ENCODE measurements at places on chromosomes 1 and 21. TPM values are rescaled to one million over a fixed set of nuclear protein-coding genes. Genes with fewer than 3 reads are reported as not detected.

S100A7 gene
- polyA plus RNA-seq, result not detected

KRTAP10-2 gene
- polyA plus RNA-seq, result not detected

C1QC gene
- not detected for polyA plus RNA-seq

SYT6 gene
- not detected for polyA plus RNA-seq

CD244 gene
- polyA plus RNA-seq, result 0.75 TPM

CORT gene
- 0.37 TPM for polyA plus RNA-seq

CA6 gene
- not detected for polyA plus RNA-seq

PLA2G2D gene
- polyA plus RNA-seq, result not detected

PRSS38 gene
- polyA plus RNA-seq, result not detected

PTGFR gene
- polyA plus RNA-seq, result not detected

PCP4L1 gene
- 3.0 TPM for polyA plus RNA-seq

DNA sequence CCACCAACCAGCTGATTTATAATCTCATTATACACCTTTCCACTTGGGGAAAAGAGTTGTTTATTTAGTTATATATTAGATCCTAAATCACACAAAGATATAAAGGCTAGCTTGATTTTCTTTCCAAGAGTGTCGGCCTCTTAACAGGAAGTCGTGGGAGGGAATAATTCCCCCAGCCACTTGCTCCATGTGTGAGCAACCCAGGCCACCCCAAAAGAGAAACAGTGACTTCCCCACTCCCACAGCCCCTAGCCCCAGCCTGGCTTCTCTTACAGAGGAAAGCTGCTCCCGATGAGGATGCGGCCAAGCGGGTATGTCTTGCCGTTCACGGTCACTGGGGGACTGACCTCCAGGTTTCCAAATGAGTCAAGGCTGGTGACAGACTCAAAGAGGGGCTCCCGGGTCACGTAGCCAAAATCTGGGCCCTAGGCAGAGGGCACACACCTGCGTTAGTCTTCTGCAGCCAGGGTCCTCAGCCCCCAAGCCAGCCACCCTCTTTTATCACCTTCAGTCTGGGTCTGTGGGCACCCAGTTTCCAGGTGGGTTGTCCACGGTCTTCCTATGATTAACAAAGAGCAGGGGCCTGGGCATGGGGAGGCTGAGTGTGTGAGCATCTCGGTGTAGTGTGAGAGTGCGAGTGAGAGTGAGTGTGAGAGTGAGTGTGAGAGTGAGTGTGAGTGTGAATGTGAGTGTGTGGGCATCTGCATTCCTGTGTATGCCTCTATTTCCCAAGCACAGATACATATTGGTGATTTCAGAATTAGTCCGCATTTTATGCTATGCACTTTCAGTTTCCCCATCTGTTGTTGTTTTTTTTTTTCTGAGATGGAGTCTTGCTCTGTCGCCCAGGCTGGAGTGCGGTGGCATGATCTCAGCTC is 25.4 kb upstream of the SDHB start:
- H3K36me3 ChIP-seq, result no peaks in the 10 kb centered on the region
- no peak overlapping the region for H3K4me3 ChIP-seq
- H3K27ac ChIP-seq, result no peak overlapping the region
- H3K27me3 ChIP-seq, result no peaks in the 10 kb centered on the region

DNA sequence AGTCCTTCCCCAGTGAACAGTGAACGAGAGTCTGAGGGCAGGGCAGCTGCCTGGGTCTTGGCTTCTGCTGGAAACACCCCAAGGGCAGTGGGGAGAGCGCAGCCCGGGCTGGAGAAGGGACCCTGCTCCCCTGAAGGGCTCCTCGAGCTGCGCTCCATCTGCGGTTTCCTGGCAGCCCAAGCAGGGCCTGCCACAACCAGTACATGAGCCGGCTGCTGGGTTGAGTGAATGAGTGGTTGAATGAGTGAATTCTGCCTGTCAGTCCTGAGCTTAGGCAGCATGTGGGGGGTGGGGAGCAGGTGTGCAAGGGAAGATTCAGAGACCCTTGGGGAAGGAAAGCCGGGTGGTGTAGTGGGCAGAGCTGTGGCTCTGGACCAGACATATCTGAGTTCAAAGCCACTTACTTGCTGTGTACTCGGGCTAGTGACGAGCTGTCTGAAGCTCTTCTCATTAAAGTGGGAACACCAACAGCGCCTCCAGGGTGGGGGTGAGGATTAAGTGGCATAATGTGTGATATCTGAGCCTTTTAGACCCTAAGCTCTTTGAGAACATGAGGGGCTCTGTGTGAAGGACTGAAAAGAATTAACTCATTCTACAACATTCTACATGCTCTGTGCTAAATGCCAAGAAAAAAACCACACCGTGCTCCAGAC is 3.7 kb downstream of the OPRD1 start:
- no peaks in the 10 kb centered on the region for H3K4me1 ChIP-seq
- no peak for DNase-seq
- no peaks in the 10 kb centered on the region for H3K36me3 ChIP-seq
- H3K4me3 ChIP-seq, result no peak overlapping the region
- H3K27ac ChIP-seq, result no peak overlapping the region

DNA sequence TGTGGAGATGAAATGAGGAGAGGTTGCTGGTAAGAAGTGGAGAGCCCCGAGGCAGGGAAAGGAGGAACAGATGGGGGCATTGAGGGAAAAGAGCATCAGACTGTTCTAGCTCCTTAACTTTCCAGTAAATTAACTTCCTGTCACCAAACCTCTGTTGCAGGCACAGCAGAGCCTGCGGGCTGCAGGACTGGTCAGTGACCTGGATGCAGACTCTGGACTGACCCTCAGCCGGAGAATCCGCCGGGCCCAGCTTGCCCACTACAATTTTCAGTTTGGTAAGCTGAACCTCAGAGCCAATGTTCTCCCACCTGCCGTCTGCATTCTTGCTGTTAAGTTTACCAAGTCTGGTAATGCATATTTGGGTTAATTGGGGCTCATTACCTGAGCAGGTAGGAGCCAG is 2.5 kb upstream of the ECM1 start:
- no peaks in the 10 kb centered on the region for H3K27me3 ChIP-seq
- H3K4me1 ChIP-seq, result peaks cover 2% of the 10 kb centered on the region
- peaks cover 9% of the 10 kb centered on the region for H3K36me3 ChIP-seq
- no peak overlapping the region for H3K27ac ChIP-seq
- no peak overlapping the region for H3K4me3 ChIP-seq

GRCh38 chr1:101408212-101409042 is 171.6 kb downstream of the S1PR1 start:
- no peak for DNase-seq
- no peaks in the 10 kb centered on the region for H3K27me3 ChIP-seq
- peak overlapping the region; percentile 29 for H3K4me3 ChIP-seq
- H3K4me1 ChIP-seq, result peaks cover 59% of the 10 kb centered on the region

- H3K27ac ChIP-seq, result no peak overlapping the region
- no peaks in the 10 kb centered on the region for H3K27me3 ChIP-seq
- H3K36me3 ChIP-seq, result peaks cover 2% of the 10 kb centered on the region
- H3K4me3 ChIP-seq, result no peak overlapping the region
- no peaks in the 10 kb centered on the region for H3K4me1 ChIP-seq
Observed at GRCh38 chr1:117036018-117036461, 24.1 kb upstream of the TTF2 start.

DNA sequence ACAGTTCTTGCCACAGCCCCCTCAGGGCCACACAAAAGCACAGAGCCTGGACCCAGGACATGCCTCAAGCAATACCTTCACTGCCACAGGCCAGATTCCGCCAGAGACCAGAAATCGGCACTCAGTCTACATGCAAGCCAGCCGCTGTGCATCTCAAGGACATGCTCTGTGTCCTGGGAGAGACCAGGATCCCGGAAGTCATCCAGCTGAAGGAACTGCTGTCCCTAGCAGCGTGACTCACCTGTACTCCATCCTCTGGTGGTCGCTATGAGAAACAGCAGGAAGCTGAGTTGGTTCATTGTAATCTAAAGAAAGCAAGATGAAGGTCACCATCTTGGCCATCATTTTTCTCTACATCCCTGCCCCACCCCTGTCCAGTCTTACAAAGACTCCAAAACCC is 401 bp downstream of the ITLN1 start:
- no peak overlapping the region for H3K27ac ChIP-seq
- H3K4me1 ChIP-seq, result no peaks in the 10 kb centered on the region
- H3K4me3 ChIP-seq, result no peak overlapping the region
- no peaks in the 10 kb centered on the region for H3K27me3 ChIP-seq
- H3K36me3 ChIP-seq, result no peaks in the 10 kb centered on the region

DNA sequence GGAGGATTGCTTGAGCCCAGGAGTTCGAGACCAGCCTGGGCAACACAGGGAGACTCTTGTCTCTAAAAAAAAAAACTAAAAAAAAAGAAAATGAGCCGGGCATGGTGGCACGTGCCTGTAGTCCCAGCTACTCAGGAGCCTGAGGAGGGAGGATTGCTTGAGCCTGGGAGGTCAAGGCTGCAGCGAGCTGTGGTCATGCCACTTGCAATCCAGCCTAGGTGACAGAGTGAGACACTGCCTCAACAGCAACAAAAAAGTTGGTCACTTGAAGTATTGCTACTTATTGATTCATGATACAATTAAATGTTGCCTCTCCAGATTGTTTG is 57.9 kb upstream of the CXADR start:
- no peaks in the 10 kb centered on the region for H3K27me3 ChIP-seq
- no peak overlapping the region for H3K4me3 ChIP-seq
- no peaks in the 10 kb centered on the region for H3K36me3 ChIP-seq

- H3K36me3 ChIP-seq, result no peaks in the 10 kb centered on the region
- H3K4me3 ChIP-seq, result no peak overlapping the region
- no peak for DNase-seq
- H3K27me3 ChIP-seq, result no peaks in the 10 kb centered on the region
Observed at GRCh38 chr21:16863908-16864307, 648.9 kb upstream of the CXADR start.

GRCh38 chr1:41573194-41573593 is 88.7 kb upstream of the EDN2 start:
- H3K4me3 ChIP-seq, result no peak overlapping the region
- H3K36me3 ChIP-seq, result peaks cover 3% of the 10 kb centered on the region
- no peak for DNase-seq
- peaks cover 14% of the 10 kb centered on the region for H3K4me1 ChIP-seq

GRCh38 chr1:78831731-78832360 is 174.7 kb downstream of the ADGRL4 start:
- no peak overlapping the region for H3K27ac ChIP-seq
- H3K4me3 ChIP-seq, result no peak overlapping the region
- no peak for DNase-seq
- H3K4me1 ChIP-seq, result no peaks in the 10 kb centered on the region

GRCh38 chr1:84991097-84991920 is 5.6 kb downstream of the MCOLN2 start:
- H3K27me3 ChIP-seq, result no peaks in the 10 kb centered on the region
- peak overlapping the region; percentile 87 for H3K27ac ChIP-seq
- H3K4me1 ChIP-seq, result peaks cover 16% of the 10 kb centered on the region
- H3K4me3 ChIP-seq, result peak overlapping the region; percentile 65

- no peaks in the 10 kb centered on the region for H3K4me1 ChIP-seq
- no peaks in the 10 kb centered on the region for H3K27me3 ChIP-seq
- H3K36me3 ChIP-seq, result no peaks in the 10 kb centered on the region
- H3K4me3 ChIP-seq, result no peak overlapping the region
Observed at GRCh38 chr1:17873007-17873675, 118.0 kb downstream of the ACTL8 start.

DNA sequence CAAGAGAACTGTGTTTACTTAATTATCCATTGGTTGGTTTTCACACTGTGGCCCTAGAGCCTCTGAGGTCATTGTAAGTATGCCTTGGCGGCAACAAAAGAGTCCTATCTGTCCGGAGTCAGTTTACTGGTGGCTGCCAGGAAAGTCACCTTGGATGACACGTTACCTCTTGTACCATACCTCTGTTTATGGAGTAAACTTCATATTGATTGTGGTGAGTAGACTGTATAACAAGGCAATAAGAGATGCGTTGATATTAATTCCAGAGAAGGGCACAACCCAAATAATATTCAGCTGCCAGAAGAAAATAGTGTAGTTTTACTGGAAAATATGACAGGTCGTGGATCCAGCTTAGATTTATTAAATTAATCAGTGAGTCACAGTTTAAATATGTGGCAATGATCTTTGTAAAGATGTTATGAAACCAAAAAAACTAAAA is 20.4 kb upstream of the KIF14 start:
- no peak overlapping the region for H3K27ac ChIP-seq
- no peak overlapping the region for H3K4me3 ChIP-seq
- no peaks in the 10 kb centered on the region for H3K36me3 ChIP-seq

- 0 out of 2 replicates have a peak, but pooled peaks cover 2% of the 10 kb centered on the region for H3K27me3 ChIP-seq
- no peaks in the 10 kb centered on the region for H3K36me3 ChIP-seq
- no peak overlapping the region for H3K27ac ChIP-seq
- DNase-seq, result no peak
- peaks cover 6% of the 10 kb centered on the region for H3K4me1 ChIP-seq
- no peak overlapping the region for H3K4me3 ChIP-seq
Observed at GRCh38 chr1:232657426-232658005, 27.6 kb upstream of the SIPA1L2 start.

GRCh38 chr1:26124418-26125331 is 13.1 kb downstream of the PDIK1L start:
- H3K36me3 ChIP-seq, result peaks cover 6% of the 10 kb centered on the region
- H3K27ac ChIP-seq, result no peak overlapping the region
- no peak for DNase-seq
- no peaks in the 10 kb centered on the region for H3K27me3 ChIP-seq

GRCh38 chr1:210218047-210218446 is 14.5 kb upstream of the SERTAD4 start:
- H3K27ac ChIP-seq, result no peak overlapping the region
- no peaks in the 10 kb centered on the region for H3K27me3 ChIP-seq
- H3K4me1 ChIP-seq, result no peaks in the 10 kb centered on the region
- DNase-seq, result no peak

- DNase-seq, result no peak
- H3K36me3 ChIP-seq, result no peaks in the 10 kb centered on the region
- no peak overlapping the region for H3K27ac ChIP-seq
- H3K4me1 ChIP-seq, result peaks cover 32% of the 10 kb centered on the region
- H3K4me3 ChIP-seq, result no peak overlapping the region
Observed at GRCh38 chr1:167501515-167502191, 16.7 kb downstream of the CD247 start.

GRCh38 chr1:42442662-42443061 is 13.2 kb downstream of the ZMYND12 start:
- H3K27ac ChIP-seq, result no peak overlapping the region
- no peaks in the 10 kb centered on the region for H3K27me3 ChIP-seq
- no peak overlapping the region for H3K4me3 ChIP-seq
- H3K36me3 ChIP-seq, result no peaks in the 10 kb centered on the region

DNA sequence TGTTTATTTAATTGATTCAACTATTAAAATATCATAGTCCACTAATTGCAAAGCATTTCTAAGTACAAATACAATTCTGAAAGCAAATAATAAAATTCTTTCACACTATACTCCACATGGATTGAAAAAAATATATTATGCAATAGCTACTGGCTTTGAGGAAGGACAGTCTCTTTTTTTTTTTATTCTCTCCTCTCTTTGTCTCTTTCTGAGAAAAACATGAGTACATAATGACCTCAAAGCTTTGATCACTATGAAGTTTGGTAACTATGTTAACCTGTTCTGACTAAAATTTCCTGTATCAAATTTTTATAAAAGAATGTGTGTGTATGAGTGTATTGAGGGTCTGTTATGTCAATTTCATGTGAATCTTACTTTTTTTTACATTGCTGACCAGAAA is 96.2 kb downstream of the RGS2 start:
- no peak overlapping the region for H3K27ac ChIP-seq
- H3K4me1 ChIP-seq, result no peaks in the 10 kb centered on the region
- no peaks in the 10 kb centered on the region for H3K36me3 ChIP-seq
- H3K27me3 ChIP-seq, result no peaks in the 10 kb centered on the region
